ENCODE measurements at places on chromosomes 16 and 17.

DNA sequence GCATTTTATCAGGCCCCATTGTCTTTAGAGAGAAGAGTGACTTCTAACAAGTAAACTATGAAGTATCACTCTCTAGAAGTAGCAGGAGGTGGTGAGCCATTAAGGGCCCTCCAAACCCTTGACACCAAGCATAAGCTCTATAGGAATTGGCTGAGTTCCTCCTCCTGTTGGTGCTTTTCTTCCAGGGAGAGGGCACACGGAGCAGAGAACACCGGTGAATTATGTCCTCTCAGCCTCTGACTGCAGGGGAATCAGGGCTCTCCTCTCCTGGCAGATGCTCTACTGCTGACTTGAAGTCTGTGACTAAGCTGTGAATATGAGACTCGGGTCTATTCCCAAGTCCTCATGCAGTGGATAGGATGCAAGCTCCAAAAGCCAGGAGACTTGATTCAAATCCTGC is 32.3 kb downstream of the CHD9 start:
- no peak for DNase-seq

- DNase-seq = no peak
Measured at GRCh38 chr17:34360601-34361270, 2.3 kb downstream of the CCL1 start.

DNA sequence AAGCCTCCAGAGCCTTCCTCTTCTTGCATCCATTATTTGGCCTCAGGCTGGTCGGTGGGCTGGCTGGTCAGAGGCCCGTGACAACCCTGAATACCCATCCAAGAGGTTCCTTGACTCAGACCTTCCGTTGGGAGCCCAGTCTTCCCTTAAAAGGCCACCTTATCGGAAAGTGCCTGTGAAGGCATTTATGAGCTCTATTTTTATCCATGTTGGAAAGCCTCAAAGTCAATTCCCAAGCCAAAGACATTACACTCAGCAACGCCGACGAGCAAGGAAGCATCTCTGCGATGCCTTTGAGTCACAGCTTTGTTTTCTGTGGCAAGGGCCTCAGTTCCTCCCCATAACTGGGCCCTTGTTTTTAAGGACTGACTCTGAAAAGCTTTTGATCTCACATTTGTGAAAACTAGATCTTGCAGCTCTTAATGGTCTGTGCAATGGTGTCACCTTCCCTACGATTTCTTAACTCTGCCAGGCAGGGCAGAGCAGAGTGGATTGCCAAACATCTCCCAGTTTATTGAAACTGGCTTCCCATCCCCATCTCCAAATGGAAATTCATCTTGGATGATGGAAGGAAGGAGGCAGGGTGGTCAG is 13.3 kb upstream of the SPOP start:
- no peak for DNase-seq

GRCh38 chr17:20045476-20045875 is 36.3 kb downstream of the SPECC1 start:
- no peak for DNase-seq

- DNase-seq = no peak
Measured at GRCh38 chr17:40103688-40104087, 3.3 kb upstream of the NR1D1 start.

DNA sequence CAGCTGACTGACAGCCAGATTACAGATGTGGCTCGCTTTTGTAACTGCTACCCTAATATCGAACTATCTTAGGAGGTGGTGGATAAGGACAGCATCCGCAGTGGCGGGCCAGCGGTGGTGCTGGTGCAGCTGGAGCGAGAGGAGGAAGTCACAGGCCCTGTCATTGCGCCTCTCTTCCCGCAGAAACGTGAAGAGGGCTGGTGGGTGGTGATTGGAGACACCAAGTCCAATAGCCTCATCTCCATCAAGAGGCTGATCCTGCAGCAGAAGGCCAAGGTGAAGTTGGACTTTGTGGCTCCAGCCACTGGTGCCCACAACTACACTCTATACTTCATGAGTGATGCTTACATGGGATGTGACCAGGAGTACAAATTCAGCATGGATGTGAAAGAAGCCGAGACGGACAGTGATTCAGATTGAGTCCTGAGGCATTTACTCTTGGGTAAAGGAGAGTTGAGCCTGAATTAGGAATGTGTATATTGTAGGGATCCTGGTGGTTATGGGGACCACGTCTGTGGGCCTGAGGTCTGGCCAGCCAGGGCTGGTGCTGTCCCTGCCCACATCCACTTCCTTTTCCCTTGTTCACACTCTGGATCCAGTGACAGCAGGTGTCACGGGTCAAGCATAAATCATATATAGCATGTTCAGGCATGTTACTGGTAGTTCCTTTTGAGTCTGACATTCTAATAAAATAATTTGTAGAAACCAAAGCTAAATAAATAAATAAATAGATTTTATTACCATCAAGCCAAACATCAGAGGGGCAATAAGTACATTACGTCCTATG is 89.0 kb upstream of the SMURF2 start:
- DNase-seq = no peak

GRCh38 chr16:27169511-27170071 is 33.7 kb upstream of the KDM8 start:
- DNase-seq = no peak

DNA sequence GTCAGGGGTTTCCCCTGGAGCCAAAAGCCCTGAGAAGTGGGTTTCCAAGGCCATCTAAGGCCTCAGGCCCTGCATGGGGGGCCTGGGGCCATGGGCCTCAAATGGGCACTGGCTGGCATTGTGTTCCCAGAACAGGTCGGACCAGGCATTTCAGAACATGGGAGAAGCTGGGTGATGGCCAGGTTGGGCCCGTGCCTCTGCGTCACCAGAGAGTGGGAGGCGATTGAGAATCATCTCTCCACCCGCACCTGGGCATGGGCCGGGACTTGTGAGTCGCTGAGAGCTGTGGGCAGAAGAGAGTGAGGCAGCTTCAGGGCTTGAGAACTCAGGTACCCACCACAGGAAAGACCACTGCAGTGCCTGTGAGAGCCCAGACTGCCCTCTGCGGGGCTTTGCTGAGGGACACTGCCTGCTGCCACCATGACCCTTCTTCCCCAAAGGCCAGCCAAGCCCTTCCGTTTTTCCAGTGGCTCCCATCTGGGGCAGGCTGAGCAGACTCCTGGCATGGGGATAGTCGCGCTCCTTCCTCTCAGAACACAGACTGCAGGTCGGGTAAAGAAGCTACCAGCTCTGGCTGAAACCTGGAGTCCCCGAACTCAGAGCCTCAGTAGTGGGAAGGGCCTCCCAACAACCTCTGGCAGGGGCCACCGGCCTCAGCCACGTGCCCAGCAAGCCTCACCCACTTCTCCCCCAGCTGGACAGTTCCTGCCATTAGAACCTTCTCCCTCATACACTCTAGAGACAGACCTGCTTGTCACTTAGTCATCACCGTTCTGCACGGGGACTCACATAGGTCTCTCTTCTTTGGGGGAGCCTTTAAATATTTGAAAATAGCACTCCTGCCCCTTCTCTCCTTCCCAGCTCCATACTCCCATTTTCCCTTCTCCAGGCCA is 1.6 kb downstream of the RAB11FIP4 start:
- DNase-seq = no peak

DNA sequence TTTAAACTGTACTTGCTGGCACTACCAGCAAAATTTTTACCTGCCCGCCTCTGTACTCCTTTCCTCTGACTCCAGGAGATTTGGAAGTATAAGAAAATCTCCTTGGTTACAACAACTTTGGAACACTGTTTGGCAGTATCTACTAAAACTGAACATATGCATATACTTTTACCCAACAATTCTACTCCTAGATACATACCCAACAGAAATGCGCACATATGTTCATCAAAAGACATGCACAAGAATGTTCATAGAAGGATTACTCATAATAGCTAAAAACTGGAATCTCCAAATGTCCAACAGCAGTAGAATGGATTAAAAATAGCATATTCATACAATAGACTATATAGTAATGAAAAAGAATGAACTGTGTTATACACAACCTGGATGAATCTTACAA is 21.7 kb upstream of the MED13 start:
- DNase-seq = no peak

DNA sequence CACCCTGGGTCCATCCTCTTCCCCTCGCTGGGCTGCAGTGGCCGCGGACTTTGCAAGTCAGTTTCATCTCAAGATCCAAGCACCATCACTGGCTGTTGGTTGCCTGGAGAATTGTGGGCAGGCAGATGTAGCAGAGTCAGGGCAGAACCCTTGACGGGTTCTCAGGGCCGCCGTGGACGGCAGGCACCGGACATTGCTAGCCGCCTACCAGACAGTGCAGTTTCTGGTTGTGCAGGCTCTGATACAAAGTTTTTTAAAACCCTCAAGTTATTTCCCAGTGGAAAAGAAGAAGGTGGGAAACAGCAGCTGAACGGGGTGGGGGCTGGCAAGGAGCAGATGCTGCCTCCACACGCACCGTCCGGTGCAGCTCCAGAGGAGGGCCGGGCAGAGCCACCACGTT is 3.4 kb downstream of the MAPK8IP3 start:
- DNase-seq = no peak

DNA sequence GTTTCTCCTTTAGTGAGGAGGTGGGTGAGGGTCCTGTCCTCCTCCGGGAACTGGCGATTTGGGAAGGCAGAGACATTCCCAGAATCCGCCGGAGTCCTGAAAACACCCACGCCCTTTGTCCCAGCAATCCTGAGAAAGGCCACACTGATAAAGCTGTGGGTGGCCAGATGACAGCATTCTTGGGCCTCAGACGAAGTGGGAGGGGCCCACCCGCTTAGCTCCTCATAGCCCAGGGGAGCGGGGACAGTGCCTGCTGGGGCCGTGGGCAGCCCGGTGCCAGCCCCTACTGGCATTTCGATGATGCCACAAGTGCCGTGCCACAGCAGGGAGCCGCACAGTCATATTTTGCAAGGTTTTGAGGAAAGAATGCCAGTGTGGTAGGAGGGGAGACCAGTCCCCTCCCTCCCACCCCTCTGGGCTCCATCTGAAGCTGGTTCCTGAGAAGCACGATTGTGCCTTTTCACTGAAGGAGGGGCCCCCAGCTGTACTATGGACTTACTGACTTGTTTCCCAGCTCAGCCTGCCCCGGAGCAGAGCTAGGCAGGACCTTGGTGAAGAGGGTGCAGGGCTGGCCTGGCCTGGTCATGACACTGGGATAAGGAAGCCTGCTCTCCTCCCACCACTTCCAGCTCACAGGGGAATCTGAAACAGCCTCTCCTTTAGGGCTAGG is 20.9 kb upstream of the MPRIP start:
- peak; percentile 66 for DNase-seq

DNA sequence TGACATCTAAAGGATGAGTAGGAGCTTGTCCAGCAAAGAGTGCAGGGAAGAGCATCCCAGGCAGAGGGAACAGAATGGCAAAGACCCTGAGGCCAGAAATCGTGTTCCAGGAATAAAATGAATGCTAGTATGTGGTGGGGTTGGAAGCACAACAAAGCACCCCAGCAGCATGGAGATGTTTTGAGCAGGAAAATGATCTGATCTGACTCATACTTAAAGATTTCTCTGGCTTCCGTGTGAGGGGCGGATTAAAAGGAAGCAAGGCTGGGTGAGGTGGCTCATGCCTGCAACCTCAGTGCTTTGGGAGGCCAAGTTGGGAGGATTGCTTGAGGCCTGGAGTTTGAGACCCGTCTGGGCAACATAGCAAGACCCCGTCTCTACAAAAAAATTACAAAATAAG is 2.3 kb downstream of the SLC5A11 start:
- no peak for DNase-seq

DNA sequence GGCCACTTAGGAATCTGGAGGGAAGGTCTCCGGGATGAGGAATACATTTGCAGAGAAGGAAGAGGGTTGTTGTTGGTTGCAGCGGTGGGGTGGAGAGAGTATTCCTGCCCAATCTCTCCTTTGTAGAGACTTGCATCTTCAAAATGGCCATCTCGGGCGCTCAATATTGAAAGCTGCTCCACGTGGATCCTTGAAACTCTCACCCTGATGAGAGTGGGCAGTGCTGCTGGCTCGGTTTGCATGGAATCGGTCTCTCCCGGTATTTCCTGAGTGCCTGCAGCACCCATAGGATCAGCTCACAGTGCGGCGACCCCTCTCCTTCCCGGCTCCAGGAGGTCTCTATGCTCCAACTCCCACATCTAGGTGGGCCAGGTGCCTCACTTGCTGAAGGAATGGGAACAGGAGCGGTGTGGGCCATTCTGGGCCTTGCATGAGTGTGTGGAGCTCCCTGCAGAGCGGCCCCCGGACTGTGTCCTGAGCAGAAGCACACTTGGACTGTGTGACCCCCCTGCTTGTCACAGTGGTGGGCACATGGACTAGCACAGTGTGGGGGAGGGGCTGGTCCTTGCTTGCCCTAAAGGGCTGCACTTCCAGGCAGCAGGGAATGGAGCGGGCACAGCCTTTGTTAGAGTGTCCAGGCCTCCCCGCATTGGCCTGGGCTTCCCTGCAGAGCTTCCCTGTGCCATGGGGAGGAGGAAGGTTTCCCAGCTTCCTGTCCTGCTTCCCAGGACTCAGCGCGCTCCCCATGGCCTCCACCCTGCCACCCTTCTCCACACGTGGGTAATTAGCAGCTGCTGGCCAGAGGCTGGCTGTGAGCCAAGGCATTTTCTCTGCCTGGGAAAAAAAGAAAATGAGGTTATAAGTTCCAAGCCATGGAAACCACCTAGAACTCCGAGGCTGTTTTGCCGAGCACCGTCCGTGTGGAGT is 139.3 kb downstream of the IRF8 start:
- no peak for DNase-seq

DNA sequence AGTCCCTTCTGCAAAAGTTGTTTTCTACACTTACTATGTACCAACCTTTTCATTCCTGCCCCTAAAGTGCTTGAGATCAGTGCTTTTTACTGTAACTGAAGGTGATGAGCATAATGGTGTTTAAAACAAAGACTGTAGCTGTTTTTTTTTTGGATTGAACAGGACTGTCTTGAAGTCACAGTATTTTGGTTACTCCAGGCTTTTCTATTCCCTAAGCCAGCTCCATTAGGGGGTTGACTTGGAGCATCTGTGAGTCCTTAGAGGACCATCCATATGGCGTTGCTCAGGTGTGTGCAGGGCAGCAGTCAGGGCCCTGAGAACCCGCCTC is 29.0 kb upstream of the LGALS9 start:
- DNase-seq = no peak

- DNase-seq = no peak
Measured at GRCh38 chr17:78058001-78058400, 70.6 kb downstream of the TMC6 start.

- no peak for DNase-seq
Measured at GRCh38 chr17:50986989-50987660, 121.0 kb upstream of the TOB1 start.

DNA sequence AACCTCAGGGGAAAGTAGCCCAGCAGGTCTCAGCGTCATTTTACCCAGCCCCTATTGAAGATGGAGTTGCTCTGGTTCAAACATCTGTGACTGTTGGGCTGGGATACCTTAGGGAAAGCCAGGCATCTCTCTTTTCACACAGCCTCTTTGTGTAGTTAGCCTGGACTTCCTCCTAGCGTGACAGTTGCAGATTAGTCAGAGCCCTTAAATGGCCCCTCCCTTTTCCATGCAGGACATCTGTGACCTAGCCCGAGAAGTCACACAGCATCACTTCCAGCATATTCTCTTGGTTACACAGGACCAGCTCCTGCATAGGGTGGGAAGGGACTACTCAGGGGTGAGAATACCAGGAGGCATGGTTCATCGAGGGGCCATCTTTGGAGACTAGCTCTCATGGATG is 375.0 kb upstream of the RBFOX1 start:
- DNase-seq = no peak

DNA sequence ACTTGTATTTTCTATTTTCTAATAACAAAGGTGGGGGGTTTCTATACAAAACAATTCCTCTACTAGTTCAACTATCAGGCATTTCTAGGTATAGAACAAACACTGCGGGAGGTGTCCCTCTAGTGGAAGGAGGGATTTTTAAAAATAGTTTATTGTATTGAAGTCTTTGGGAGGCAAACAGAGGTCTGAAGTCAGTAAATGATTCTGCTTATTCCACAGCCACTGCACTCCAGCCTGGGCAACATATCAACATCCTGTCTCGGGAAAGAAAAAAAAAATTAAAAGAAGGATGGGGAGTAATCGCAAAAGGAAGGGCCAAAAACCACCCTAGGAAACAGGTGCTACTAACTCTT is 648 bp upstream of the ERCC4 start:
- DNase-seq = no peak

Data from 8988T (cell line).